ENCODE measurements at places on chromosomes 13 and 19.

- peaks cover 32% of the 10 kb centered on the region for H3K36me3 ChIP-seq
- DNase-seq = no peak
- peaks cover 38% of the 10 kb centered on the region for H3K4me1 ChIP-seq
- H3K27me3 ChIP-seq = peaks cover 5% of the 10 kb centered on the region
- peak overlapping the region; percentile 93 for H3K27ac ChIP-seq
- H3K4me3 ChIP-seq = peak overlapping the region; percentile 91
These were observed 838 bp upstream of the SNRNP70 start for GRCh38 chr19:49084206-49085019.

GRCh38 chr13:43230989-43231388, 207.6 kb downstream of the DNAJC15 start:
- H3K4me3 ChIP-seq = no peak overlapping the region
- H3K4me1 ChIP-seq = no peaks in the 10 kb centered on the region
- H3K27ac ChIP-seq = no peak overlapping the region
- no peak for DNase-seq
- no peaks in the 10 kb centered on the region for H3K36me3 ChIP-seq
- H3K27me3 ChIP-seq = peaks cover 3% of the 10 kb centered on the region

GRCh38 chr19:37467608-37468090, 405 bp upstream of the ZNF569 start:
- no peaks in the 10 kb centered on the region for H3K27me3 ChIP-seq
- H3K4me1 ChIP-seq = peaks cover 31% of the 10 kb centered on the region
- peak overlapping the region; percentile 94 for H3K27ac ChIP-seq
- no peak for DNase-seq
- H3K4me3 ChIP-seq = peak overlapping the region; percentile 97
- peaks cover 36% of the 10 kb centered on the region for H3K36me3 ChIP-seq

DNA sequence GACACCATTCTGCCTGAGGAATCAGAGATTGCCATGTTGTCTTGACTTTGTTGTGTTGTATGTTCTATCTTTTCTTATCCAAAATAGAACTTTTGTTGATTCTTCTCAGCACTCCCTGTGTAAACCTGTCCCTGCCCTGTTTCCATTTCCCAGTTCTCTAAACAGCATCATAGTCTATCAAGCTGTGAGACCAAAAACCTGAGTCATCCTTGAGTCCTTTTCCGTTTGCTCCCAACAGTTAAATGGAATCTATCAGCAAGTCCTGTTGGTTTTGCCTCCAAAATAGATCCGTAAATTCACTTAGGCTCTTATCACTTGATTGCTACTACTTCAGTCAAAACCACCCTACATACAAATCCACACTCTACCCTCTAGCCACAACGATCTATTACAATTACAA, 667.1 kb downstream of the PCDH9 start:
- no peak overlapping the region for H3K4me3 ChIP-seq
- H3K4me1 ChIP-seq = no peaks in the 10 kb centered on the region
- H3K27me3 ChIP-seq = no peaks in the 10 kb centered on the region
- no peak for DNase-seq

DNA sequence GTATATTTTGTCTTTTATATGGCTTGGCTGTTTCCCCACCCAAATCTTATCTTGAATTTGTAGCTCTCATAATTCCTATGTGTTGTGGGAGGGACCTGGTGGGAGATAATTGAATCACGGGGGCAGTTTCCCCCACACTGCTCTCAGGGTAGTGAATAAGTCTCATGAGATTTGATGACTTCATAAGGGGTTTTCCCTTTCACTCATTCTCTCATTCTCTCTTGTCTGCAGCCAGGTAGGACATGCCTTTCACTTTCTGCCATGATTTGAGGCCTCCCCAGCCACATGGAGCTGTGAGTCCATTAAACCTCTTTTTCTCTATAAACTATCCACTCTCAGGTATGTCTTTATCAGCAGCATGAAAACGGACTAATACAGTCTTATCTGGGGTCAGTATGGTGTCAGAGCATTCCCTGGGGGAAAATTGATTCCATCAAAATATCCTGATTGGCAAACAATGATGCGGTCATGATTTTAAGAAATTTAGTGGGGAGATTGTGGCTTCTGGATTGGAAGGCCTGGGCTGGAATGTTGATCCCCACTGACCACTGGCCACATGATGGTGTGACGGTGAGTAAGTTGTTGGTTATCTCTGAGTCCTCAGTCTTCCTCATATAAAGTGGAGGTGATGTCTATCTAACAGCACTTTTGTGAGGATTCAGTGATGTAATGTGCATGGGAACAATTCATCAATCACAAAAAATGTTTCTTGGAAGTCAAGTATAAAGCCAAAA, 27.5 kb upstream of the ANKRD10 start:
- H3K27ac ChIP-seq = peak overlapping the region; percentile 86
- H3K4me3 ChIP-seq = peak overlapping the region; percentile 39
- DNase-seq = peak; percentile 31
- H3K4me1 ChIP-seq = peaks cover 55% of the 10 kb centered on the region

GRCh38 chr13:45055198-45055901, 65.0 kb upstream of the GTF2F2 start:
- peak overlapping the region; percentile 53 for H3K27ac ChIP-seq
- peaks cover 42% of the 10 kb centered on the region for H3K27me3 ChIP-seq
- H3K4me3 ChIP-seq = peak overlapping the region; percentile 39
- DNase-seq = peak; percentile 59
- H3K36me3 ChIP-seq = no peaks in the 10 kb centered on the region
- peaks cover 43% of the 10 kb centered on the region for H3K4me1 ChIP-seq

GRCh38 chr19:52170304-52170703, 1.1 kb downstream of the ZNF836 start:
- H3K27ac ChIP-seq = peak overlapping the region; percentile 93
- H3K36me3 ChIP-seq = peaks cover 43% of the 10 kb centered on the region
- H3K4me3 ChIP-seq = peak overlapping the region; percentile 97

- DNase-seq = no peak
- no peak overlapping the region for H3K27ac ChIP-seq
- peaks cover 6% of the 10 kb centered on the region for H3K27me3 ChIP-seq
- H3K4me3 ChIP-seq = no peak overlapping the region
- no peaks in the 10 kb centered on the region for H3K4me1 ChIP-seq
These were observed 121.7 kb upstream of the EDNRB start for GRCh38 chr13:78040205-78040830.

Measured in activated naive CD8-positive, alpha-beta T cell treated with anti-CD3 and anti-CD28 coated beads, Interleukin-2, amount 50 U/mL, for 24 hours (primary cell).